HFF-Myc (cell line): ENCODE measurements at places on chromosomes 6 and 20.

DNA sequence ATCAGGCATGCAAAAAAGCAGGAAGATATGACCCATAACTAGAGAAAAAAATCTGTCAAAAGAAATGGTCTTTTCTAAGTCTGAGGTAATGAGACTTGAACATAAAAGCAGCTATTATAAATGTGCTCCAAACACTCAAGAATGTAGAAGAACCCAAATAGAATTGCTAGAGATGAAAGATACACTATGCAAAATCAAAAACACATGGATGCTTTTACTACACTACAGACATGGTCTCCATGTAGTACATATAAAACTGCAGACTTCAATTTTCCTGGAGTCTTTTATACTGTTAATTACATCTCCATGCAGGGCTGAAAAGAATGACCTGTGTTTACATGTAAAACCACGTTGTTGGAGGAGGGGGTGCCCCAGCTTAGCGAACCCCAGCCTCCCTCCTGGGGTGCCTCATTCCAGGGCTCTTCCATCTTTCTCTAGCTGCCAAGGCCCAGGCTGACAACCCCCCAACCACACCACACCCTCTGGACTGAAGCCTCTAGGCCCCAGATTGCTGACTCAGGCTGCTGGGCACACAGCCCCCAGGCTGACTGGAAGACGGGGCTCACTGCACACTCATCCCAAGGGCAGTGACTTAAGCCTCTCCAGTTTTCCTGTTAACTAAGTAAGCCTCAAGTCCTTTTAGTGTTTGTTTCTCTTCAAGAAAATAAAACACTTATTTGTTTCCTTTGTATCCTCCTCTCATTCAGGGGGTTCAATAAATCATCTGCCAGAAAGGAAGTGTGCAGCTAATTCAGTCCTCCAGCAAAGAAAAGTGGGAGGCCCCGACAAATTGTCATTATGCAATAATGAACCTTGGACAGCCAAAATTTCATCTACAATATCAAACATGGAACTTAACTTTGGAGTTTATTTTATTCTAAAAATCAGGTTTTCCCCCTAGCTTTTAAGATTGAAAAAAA lies 26.0 kb upstream of the PLAGL1 start:
- DNase-seq = peak; percentile 68

- no peak for DNase-seq
These were observed 24.5 kb upstream of the POPDC3 start for GRCh38 chr6:105204331-105204730.

DNA sequence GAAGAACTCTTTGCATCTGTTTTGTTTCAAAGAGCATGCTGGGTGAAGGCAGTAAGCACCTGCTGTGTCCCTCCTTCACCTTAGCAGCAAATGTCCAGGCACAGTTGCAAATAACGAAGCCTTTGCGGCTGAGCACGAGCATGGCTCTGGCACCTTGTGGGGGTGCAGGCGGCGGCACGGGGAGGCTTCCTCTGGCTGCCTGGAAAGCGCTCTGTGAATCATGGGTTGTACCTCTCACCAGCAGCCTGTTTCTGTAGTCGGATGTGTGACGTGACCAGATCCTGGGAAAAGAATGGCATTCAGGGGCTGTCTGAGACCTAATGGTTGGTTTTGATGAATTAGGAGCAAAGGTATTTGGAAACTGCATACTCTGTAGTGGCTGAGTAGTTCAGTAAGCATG lies 144.8 kb downstream of the DTNBP1 start:
- no peak for DNase-seq

GRCh38 chr6:89145091-89145955 lies 532 bp upstream of the PM20D2 start:
- DNase-seq = peak; percentile 19

DNA sequence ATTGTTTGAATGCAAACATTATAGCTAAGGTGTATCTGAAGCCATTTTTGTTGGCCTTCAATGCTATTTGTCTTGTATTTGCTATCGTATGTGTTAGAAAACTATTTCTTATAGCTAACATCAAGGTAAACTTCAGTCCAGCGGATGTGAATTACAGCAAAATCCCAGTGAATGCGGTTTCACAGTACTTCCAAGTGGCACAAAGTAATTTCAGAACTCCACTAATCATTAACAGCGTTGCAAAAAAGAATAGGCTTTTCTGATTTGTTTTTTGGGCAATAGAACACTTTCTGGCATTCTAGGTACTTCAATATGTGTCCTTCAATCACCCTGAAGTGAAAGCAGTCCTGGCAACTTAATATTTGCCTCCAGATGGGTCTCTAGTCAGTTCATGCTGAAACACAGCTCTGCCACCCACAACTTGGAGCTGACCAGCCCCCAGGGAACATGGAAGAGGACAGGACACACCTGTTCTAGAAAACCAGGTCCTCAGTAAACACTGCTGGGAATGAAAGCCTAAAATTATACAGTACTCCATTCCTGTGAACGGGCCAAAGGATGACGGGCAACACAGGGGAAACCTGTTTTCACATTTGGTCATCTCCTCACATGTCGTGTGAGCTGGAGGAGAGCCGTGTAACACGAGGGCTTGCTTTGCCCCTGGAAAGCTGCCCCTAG lies 9.7 kb upstream of the MRPS10 start:
- DNase-seq = no peak

DNA sequence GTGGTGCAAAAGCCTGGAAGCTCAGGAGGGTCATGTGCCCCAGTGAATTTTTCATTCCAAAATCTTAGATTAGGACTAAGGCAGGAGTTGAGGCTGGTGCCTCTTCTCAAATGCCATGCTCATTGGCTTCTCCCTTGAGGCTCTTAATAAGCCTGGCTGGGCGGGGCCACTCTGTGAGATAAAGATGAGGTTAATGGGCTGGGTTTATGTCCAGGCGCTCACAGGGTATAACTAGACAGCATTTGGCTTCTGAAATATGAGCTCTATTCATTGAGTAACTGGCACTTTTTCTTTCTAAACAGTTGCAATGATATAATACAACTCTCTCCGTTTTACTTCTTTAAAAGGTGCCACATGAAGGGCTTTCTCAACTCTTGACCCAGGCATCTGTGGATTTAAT lies 156.3 kb downstream of the SCML4 start:
- DNase-seq = no peak

DNA sequence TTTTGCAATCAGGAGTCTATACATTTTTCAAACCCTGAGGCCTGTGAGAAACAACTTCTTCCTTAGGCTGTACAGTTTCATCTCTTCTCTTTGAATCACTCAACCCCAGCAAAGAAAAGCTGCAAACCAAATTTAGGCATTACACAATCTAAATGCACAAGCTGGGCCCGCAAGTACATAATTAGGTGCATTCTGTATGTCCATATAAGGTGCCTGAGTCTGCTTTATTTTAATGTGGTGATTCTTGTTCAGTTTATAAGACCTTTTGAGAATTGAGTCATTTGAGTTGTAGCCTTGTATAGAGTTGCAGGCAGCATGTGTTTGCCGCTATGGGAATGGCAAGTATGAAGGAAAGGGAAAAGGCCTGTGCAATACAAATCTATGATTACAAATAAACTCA lies 709.6 kb upstream of the MARCKS start:
- DNase-seq = peak; percentile 56

DNA sequence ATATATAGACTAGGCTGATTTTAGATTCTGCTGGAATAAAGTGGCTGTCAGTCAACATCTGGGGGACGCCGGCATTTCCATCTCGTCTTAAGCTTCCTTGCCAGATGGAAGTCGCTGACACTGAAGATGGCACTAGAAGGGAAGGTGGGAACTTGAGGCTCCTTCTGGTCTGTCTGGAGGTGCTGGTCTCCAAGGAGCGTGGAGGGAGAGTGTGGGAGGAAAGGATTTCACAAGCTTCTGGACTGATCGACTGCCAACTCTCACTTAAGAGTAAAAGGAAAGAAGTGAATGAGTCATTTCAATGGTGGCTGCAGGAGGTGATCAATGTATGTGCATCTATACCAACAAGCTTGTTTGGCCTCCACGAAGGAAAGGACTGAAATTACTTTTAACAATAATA lies 40.4 kb downstream of the DUSP22 start:
- DNase-seq = no peak

DNA sequence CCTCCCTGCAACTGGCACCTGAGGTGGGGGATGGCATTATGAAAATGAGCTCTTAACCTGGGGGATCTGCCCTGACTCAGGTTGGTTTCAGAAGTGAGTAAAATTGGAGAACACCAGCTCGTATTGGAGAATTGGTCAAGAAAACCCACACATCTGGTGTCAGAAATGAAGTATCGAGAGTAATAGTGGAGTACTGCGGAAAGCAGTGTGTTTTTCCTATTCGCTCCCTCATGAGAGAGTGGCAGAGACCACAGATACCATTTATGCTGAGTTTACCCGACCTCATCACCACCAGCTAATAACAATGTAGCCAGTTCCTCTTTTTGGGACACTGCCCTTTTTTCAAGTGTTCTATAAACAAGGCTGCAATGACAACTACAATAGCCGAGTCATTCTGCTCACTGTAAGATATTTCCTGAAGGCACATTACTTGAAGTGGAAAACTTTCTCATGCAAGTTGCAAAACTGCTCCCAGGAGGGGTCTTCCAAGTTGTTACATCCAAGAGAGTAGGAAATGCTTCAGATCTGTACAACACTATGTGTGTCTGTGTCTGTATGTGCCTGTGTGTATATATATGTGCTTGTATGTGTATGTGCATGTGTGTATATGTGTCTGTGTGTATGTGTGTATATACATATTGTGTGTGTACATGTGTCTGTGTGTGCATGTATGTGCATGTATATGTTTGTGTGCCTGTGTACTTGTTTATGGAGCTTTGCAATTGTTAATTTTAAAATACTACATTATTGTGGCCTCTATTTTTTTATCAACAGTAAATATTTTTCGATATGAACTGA lies 106.0 kb upstream of the CST7 start:
- DNase-seq = no peak

DNA sequence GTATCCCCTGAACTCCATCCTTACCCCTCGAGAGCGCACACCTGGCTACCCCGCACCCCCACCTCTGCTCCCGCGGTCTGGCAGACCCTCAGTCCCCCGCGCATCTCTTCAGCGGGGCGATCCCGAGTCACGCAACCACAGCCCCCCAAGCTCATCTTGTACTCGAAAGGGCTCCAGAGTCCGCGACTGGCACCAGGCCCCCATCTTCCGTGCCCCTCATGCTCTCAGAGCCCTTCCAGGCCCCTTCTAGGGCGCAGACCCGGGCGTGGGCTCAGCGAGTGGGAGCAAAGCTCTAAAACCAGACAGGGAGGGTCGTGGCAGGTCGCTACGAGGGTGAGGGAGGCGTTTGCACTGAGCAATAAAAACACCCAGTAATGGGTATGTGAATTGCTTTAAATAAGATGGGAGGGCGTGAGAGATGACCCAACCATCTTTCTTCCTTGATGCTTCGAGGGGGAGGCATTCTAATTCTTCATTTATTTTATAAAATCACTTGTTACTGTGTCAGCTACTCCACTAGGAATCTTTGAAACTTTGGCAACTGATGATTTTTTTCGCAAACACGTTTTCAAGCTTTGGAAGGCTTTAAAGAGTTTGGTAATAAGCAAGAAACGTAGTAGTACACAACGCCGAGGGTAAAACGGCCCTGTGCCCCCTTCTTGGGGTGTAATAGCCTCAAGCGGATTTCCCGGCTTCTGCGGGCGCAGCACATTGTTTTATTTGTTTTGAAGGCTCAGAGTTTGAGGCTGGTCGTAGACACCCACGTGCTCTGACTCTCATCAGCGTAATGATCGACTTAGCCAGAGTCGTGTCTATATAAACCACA lies 42.6 kb upstream of the SUPT3H start:
- no peak for DNase-seq

DNA sequence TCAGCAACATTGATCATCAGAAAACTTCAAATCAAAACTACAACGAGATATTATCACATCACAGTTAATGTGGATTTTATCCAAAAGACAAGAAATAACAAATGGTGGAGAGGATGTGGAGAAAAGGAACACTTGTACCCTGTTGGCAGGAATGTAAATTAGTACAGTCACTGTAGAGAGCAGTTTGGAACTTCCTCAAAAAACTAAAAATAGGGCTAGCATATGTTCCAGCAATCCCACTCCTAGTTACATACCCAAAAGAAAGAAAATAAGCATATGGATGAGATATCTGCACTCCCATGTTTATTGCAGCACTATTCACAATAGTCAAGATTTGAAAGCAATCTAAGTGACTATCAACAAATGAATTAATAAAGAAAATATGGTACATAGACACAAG lies 887.7 kb upstream of the MAN1A1 start:
- DNase-seq = no peak

DNA sequence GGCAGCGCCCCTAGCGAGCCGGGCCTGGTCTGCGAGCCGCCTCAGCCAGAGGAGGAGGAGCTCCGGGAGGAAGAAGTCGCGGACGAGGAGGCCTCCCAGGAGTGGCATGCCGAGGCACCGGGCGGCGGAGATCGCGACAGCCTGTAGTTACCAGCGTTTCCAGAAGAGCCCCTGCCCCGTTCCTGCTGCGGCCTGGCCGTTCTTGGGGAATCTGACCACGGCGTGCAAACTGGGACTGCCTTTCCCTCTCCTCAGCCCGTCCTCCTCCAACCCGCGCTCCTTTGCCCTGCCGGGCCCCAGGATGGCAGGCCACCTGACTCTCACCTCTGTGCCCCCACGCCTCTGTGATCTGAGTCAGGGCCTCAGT lies 802 bp downstream of the HDGFL1 start:
- no peak for DNase-seq

GRCh38 chr6:165636402-165637048 lies 26.5 kb downstream of the PDE10A start:
- no peak for DNase-seq

DNA sequence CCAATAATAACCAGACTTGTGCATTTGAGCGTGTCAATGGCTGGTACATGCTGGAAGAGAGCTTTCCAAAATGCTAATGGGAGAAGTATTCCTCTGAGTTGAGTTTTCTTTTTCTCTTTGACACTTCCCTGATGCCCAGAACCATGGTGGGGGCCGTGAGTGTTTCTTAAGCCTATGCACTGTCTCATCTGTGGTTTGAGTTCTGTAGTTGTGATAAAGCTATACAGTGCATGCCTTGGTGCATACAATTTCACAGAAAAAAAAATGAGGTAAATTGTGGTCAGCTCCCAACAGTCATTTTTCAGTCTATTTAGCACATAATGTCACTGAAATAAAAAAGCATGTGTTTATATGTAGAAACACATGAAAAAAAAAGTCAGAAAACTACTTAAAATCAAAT lies 204.8 kb downstream of the HDGFL1 start:
- no peak for DNase-seq

GRCh38 chr20:61937146-61937962 lies 128.3 kb downstream of the TAF4 start:
- no peak for DNase-seq

DNA sequence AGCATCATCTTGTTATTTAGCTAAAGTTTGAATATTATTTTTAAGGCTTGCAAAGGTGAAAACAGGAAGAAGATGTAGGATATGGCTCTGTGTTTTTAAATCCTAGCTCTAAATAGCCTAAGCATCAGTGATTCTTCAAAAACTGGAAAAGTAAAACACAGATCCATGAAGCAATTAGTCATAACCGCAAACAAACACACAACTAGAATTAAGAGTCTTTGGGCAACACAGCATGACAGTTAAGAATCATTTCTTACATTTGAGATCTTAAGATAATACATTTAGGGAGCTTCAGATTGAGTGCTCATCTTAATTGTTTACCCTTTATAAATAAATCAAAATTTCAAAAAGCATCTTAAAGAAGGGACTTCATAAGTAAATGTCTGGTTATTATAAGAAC lies 115.8 kb upstream of the MAP7 start:
- DNase-seq = no peak

GRCh38 chr6:118562959-118563358 lies 14.9 kb downstream of the PLN start:
- DNase-seq = no peak
